ENCODE measurements at places on chromosomes 2 and 18.

- DNase-seq: peak; percentile 53
Observed at GRCh38 chr2:238285653-238286082, 2.7 kb downstream of the PER2 start.

- peak; percentile 63 for DNase-seq
Observed at GRCh38 chr2:235666213-235666781, 172.5 kb downstream of the AGAP1 start.

DNA sequence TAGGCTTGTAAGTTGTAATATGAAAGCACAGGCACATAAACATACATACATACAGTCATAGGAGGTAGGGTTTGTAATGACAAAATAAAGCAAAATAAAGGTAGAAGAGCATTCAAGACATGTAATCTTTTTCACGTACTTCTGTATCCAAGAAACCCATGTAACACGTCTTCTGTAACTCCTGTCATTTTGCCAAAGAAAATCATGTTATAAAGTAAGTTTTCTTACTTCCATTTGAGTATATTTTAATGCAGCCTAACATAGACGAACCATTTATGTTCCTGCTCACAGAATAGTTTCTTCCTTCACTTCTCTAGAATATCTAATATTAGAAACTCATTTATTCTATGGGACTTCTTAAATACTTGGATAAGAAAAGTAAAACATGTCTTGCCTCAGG lies 1884.0 kb upstream of the CELF4 start:
- DNase-seq: no peak

- peak; percentile 17 for DNase-seq
Observed at GRCh38 chr2:114968748-114969400, 526.4 kb downstream of the DPP10 start.

- no peak for DNase-seq
Observed at GRCh38 chr18:79621501-79621900, 58.1 kb upstream of the CTDP1 start.

DNA sequence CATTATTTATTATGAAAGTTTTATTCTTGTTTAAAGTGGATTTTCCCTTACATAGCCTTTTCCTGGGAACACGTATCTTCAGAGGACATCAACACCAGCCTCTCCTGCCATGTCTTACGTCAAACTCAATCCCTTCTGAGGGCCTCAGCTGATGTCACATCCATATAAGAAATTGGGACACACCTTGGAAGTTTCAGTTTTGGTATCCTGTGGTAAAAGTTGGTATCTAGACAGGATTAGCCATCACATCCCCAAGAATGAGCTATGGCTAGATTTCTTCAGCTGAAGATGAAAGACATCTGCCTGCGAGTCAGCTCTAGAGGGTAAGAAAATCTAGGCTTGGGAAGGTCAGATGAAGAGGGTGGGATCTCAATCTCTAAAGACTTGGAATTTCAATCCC lies 75.8 kb upstream of the ZNF516 start:
- no peak for DNase-seq

DNA sequence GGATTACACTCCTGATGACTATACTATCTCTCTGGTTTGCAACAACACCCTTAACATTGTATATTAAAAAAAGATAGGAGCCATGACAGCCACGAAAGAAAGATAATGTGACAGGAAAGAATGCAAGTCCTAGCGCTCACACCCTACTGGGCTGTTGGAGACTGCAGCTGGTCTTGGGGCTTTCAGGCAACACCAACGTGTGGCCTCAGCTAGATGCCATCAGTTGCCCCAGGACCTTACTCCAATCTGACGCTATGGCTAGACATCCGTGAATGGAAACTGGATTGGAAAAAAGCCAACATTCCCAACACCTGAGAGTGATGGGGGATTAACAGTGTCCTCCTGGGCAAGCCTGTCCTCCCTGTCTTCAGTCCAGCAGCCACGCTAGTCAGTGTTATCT lies 357.4 kb upstream of the GULP1 start:
- no peak for DNase-seq

DNA sequence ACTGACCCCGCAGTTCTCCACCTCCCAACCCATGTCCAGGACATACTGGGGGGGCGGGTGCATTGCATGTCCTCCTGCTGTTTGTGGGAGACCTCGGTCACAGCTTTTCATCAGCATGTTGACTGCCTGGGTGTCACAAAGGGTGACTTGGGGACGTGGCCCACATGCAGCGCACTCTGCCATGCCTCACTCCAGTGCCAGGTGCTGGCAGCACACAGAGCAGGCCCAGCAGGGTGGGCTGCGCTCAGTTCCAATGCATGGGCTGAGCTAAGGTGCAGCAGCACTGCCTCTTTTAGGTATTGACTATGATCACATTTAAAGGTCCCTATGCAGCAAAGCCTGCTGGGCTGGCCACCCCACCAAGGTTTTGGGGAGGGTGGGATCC lies 261.9 kb upstream of the SALL3 start:
- DNase-seq: no peak

GRCh38 chr2:38131676-38132075 lies 55.7 kb upstream of the CYP1B1 start:
- DNase-seq: no peak
